Stimulated activated CD8-positive, alpha-beta memory T cell treated with anti-CD3 and anti-CD28 coated beads, Interleukin-12 subunit alpha, Interleukin-12 subunit beta, amount 100 ng/mL, for 4 hours (primary cell): ENCODE measurements at places on chromosomes 5 and 9.

DNA sequence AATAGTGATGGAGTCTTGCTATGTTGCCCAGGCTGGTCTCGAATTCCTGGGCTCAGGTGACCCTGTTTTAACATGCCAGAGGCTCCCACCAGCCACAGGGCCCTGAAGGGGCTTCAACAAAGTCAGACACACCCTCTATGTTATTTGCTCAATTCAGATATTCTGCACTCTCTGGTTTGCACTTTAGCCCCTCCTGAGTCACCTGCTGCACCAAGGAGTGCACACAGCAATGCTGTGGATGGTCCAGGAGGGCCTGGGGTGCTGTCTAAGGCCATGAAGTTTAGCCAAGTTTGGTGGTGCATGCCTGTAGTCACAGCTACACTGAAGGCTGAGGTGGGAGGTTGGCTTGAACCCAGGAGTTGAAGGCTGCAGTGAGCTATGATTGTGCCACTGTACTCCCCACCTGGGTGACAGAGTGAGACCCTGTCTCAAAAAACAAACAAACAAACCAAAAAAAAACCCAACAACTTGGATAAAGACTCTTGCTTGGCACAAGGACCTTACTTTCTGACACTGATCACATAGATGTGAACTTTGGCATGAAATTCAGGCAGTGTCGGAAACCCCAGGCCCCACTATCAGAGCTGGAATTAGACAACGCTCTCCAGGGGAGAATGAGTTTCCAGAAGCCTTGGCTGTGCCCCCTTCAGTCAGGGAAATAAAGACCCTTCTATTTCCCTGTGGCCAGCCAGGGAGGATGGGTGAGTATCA, 39.7 kb upstream of the CDKN2AIPNL start:
- DNase-seq = no peak

DNA sequence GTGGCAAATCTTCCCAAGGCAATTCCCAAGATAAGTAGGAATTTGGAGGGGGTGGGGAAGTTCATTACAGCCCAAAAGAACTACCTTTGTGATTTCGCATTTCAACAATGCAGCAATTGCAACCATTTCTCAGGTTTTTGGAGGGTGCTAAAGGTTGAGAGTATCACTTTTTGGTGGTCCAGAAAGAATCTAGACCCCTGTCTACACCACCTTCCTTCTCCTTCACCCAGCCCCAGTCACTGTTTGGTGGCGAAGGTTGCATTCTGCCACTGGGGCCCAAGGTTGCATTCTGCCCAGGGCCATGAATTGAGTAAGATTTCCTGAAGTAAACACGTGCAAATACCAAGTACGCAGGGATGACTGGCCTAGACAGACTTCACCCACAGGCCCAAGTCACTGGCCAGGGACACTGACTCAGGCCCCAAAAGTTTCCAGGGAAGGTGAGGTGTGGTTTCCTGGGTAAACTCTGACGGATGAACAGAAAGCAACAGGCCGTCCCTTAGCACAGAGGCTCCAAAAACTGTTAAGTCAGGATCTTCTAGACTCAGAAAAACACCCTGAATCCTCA, 5.7 kb downstream of the PDE6A start:
- no peak for DNase-seq

DNA sequence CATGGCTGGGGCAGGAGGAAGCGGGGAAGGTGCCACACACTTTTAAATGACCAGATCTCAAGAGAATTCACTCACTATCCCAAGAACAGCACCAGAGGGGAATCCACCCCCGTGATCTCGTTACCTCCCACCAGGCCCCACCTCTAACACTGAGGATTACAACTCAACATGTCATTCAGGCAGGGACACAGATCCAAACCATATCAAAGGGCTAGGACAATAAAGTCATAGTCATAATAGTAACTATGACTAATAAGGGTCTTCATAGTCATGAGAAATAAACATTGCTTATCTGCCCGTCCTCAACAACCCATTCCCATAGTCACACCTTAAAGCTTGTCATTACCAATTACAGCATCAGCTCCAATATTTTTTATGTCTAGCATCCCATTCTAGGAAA, 65.3 kb upstream of the SMC2 start:
- no peak for DNase-seq

DNA sequence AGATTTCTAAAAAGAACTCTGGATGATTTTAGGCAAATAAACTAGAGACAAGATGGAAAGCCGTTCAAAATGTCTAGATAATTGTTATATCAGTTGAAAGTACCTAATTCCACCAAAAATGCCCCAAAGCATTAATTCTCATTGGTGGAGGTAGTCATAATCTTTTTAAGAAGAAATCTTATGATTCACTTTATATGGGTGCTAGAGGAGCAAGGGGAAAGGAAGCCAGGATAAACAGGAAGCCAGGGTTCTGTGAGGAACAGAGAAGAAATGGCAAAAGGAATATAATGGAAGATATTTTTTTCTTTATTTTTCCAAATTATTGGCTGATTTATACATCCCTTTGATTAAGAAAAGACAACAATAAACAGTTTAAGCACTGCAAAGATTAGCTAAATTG, 7.8 kb downstream of the YIPF5 start:
- no peak for DNase-seq

GRCh38 chr5:150638488-150639376, 1.7 kb upstream of the SYNPO start:
- DNase-seq = no peak

GRCh38 chr9:135926402-135927194, 19.3 kb upstream of the CAMSAP1 start:
- peak; percentile 39 for DNase-seq

DNA sequence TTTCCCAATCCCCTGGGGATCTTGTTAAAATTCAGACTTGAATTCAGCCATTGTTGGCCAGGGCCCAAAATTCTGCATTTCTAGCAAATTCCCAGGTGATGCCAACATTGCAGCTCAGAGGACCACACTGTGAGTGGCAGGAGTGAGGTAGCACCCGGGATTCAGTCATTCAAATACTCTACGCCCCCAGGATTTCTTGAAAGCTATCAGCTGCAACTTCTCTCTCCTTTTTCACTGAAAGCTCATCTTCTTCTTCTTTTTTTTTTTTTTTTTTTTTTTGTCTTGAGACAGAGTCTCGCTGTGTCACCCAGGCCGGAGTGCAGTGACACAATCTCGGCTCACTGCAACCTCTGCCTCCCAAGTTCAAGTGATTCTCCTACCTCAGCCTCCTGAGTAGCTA, 19.3 kb upstream of the ANKH start:
- no peak for DNase-seq

GRCh38 chr5:139262059-139262741, 31.3 kb upstream of the MATR3 start:
- no peak for DNase-seq

GRCh38 chr5:73641811-73642210, 15.8 kb downstream of the ARHGEF28 start:
- no peak for DNase-seq

- DNase-seq = no peak
These were observed 93.3 kb upstream of the CDKN2B start for GRCh38 chr9:22102146-22103053.

GRCh38 chr5:171825051-171825450, 39.4 kb downstream of the SMIM23 start:
- no peak for DNase-seq

- no peak for DNase-seq
These were observed 97.5 kb upstream of the SSBP2 start for GRCh38 chr5:81848362-81848880.

GRCh38 chr5:116674881-116675625, 100.4 kb upstream of the SEMA6A start:
- no peak for DNase-seq

- DNase-seq = no peak
These were observed 84.0 kb upstream of the SLC25A48 start for GRCh38 chr5:135750506-135750905.

- no peak for DNase-seq
These were observed 439.3 kb upstream of the KLF4 start for GRCh38 chr9:107928701-107929371.

GRCh38 chr5:74199436-74200210, 440.9 kb downstream of the ENC1 start:
- no peak for DNase-seq

DNA sequence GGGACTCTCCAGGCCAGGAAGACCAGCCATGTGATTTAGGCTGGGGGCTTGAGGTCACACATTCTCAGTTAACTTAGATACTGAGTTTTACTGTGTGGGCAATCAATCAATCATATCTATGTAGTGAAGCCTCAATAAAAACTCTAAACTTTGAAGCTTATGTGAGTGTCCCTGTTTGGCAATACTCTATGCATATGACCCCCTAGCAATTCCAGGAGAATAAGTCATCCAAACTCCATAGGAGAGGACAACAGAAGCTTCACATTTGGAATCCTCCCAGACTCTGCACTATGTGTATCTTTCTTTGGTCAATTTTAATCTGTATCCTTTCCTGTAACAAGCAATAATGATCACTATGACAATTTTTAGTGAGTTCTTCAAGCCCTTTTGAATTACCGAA, 216.8 kb upstream of the RGMB start:
- DNase-seq = no peak
